Fibroblast of skin of right biceps (primary cell): ENCODE measurements at places on chromosomes 3 and 15.

- no peak for DNase-seq
Measured at GRCh38 chr3:166257715-166258114, 420.5 kb upstream of the BCHE start.

DNA sequence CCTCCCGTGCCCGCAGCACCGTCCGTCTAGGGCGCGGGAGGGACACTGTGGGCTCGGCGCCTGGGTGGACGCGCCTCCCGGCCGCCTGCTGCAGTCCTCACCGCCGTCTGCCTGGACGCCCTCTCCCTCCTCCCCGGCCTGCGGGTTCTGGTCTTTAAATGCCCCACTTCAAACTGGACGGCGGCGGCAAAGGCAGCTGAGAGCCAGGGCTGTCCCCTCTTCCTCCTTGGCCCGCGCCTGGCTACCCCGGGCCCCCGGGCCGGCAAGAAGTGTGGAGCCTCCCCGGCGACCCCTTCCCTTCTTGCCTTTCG lies 426 bp downstream of the CBLB start:
- peak; percentile 53 for DNase-seq

DNA sequence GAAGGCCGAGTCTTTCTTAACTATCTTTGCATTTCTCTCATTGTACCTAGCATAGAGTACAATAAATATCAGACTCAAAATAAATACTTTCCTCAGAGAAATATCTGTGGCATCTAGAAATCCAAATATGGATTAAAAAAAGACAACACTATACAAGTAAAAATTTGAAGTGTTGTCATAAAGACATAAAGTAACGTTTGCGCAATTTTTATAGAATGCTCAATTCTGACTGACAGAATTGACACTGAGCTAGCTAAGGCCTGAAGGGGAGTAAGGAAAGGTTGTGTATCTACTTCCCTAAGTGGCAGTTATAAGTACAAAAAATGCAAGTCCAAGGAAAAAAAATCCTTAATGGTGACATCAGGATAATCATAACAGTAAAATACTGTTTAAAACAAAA lies 1.1 kb downstream of the SEC11A start:
- no peak for DNase-seq

GRCh38 chr3:16181361-16181760 lies 6.9 kb downstream of the GALNT15 start:
- peak; percentile 37 for DNase-seq

DNA sequence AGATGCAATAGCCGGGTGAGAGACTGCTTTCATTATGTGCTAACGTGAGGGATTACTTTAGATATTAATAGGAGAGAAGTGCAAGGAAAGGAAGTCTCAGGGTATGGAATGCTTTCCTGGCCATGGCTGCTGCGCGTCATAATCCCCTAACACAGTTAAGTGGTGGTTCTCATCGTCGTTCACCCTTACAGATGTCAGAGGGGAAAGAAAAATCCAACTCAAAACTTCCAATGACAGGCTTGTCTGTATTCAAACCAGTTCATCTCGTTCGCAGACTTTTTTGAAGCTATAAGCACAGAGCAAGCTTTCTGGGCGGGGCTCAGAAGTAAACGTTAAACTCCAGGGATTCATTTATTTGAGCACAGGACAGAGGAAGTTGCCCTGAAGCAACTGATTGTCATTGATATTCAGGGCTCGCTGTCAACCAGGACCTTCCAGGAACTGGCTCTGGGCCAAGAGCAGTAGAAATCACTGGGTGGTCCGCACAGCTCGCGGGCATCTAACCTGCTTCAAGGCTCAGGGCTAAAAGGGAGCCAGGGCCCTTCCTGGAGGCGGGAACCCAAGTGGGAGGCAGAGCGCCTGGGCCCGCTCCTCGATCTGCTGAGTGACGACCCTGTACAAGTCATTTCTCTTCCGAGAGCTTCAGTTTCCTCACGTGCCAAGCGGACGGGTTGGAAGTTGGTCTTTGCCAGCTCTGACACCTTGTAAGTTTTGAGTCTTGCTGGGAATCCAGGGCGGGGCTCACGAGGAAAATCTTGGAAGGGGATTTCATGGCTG lies 1.1 kb upstream of the LPP start:
- peak; percentile 76 for DNase-seq

DNA sequence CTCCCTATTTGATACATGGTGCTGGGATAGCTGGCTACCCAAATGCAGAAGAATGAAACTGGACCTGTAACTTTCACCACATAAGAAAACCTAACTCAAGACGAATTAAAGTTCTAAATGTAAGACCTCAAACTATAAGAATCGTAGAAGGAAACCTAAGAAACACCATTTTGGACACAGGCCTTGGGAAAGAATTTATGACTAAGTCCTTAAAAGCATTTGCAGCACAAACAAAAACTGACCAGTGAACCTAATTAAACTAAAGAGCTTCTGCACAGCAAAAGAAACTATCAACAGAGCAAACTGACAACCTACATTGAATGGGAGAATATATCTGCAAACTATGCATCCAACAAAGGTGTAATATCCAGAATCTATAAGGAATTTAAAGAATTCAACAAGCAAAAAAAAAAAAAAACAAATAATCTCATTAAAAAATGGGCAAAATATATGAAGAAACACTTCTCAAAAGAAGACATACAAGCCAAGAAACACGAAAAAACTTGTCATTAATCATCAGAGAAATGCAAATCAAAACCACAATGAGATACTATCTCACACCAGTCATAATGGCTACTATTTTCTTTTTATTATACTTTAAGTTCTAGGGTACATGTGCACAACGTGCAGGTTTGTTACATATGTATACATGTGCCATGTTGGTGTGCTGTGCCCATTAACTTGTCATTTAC lies 37.0 kb downstream of the HDGFL3 start:
- peak; percentile 7 for DNase-seq

GRCh38 chr3:36394176-36394575 lies 13.9 kb downstream of the STAC start:
- peak; percentile 60 for DNase-seq

DNA sequence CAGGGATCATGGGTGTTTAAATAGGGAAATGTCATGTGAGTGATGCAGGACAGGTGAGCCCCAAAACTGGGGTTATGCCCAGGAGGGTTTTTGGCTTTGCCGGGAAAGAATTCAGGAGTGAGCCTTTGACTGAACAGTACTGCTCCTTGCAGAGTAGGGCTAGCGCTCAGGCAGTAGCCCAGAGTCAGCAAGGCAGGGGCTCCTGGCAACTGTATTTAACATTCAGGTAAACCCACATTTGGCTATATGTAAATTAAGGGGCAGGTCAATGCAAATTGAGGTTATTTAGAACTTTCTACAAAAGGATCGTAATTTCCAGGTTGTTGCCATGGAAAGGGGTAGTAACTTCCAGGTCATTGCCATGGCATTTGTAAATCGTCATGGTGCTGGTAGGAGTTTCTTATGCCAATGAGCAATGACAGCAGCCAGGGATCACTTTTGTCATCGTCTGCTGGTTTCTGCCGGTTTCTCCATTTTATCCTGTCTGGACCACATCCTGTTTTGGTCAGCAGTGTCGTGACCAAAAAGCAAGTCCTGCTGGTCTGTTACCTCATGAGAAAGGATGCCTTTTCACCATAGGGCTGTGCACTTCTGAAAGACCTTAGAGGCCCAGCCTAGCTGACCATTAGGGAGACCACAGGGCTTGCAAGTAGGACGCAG lies 24.3 kb downstream of the MTHFS start:
- DNase-seq = peak; percentile 45

GRCh38 chr3:97911459-97911858 lies 60.8 kb downstream of the RIOX2 start:
- no peak for DNase-seq

- peak; percentile 15 for DNase-seq
Measured at GRCh38 chr3:35422836-35423601, 216.3 kb upstream of the ARPP21 start.

DNA sequence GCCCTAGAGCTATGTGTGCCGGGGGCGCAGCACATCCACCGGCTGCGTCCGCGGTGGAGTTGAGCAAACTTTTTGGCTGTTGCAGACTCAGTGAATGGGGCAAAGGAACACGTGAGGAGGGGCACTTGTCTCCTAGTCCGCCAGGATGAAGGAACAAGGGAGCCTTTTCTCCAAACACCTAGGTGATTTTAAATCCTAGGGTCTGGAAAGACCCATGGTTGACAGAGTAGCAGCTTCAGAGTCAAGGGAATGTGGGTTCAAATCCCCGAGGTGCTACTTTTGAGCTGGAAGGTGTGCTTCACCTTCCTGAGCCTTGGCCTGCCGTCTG lies 648 bp downstream of the ACAN start:
- DNase-seq = no peak

GRCh38 chr15:29568840-29569532 lies 253.3 kb downstream of the TJP1 start:
- peak; percentile 12 for DNase-seq

GRCh38 chr3:116394365-116394764 lies 50.9 kb downstream of the LSAMP start:
- no peak for DNase-seq

- DNase-seq = peak; percentile 78
Measured at GRCh38 chr15:90071220-90071807, 31.0 kb downstream of the IDH2 start.

- DNase-seq = no peak
Measured at GRCh38 chr15:86879250-86880229, 799.9 kb downstream of the AGBL1 start.

DNA sequence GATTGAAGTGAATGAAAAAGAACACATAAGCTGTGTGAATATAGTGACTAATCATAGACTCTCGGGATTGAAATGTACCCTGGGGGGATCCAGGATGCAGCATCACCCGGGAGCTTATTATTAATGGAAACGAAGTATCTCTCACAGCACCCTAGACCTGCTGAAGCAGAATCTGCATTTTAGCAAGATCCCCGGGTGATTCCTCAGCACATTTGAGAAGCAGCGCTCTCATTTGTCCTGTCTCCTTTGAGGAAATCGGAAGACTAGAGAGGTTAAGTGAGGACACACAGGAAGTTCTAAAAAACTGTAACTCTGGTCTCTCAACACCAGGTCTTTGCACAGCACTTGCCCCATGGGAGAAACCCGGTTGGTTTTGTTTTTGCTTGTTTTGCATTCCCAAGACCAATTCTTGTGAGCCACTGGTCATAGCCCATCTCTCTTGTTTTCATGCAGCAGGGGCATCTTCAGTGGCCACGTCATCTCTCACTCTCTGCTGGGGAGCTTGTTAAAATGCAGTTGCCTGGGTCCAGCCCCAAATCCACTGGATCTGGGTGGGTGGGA lies 30.2 kb downstream of the ZNF710 start:
- DNase-seq = peak; percentile 39

DNA sequence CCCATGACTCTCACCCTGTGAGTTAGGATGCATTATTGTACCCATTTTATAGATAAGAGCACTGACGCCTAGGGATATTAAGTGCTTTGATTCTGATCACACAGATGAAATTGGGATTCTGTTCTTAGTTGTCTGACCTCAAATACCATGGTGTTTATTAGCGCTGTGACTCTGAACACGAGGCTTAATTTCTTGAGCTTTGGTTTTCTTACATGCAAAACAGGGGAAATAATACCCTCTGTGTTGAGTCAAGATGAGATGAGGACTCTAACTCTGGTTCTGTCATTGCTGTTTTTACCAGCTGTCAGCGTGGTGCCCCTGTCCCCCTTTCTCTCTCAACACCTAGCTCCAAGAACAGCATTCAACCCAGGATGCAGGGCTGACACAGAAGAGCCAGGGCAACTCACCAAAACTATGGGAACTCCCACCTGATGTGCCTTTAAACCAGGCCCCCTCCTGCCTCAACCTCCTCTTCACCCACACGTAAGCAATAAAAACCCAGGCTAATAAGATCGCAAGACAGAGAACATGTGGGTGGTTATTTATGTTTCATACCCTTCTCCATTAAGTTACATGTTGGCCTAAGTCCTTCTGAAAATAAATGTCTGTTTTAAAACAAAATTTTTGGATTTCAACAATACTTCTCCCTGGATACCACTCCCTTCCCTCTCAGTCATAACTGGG lies 100.1 kb upstream of the SPATA12 start:
- no peak for DNase-seq

DNA sequence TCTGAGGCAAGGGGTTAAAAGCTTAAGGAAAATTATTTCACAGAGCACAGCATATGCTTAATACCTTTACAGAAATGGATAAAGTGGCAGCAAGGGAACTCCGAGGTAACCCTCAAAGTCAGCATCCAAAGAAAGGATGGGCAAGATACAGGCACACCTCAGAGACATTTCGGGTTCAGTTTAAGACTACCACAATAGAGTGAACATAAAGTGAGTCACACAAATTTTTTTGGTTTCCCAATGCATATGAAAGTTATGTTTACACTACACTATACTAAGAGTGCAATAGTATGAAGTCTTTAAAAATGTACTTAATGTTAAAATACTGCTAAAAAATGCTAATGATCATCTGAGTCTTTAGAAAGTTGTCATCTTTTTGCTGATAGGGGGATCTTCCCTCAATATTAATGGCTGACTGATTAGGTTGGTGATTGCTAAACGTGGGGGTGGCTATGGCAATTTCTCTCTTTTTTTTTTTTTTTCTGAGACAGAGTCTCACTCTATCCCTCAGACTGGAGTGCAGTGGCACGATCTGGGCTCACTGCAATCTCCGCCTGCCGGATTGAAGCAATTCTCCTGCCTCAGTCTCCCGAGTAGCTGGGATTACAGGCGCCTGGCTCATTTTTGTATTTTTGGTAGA lies 10.0 kb downstream of the UBR1 start:
- DNase-seq = peak; percentile 49

DNA sequence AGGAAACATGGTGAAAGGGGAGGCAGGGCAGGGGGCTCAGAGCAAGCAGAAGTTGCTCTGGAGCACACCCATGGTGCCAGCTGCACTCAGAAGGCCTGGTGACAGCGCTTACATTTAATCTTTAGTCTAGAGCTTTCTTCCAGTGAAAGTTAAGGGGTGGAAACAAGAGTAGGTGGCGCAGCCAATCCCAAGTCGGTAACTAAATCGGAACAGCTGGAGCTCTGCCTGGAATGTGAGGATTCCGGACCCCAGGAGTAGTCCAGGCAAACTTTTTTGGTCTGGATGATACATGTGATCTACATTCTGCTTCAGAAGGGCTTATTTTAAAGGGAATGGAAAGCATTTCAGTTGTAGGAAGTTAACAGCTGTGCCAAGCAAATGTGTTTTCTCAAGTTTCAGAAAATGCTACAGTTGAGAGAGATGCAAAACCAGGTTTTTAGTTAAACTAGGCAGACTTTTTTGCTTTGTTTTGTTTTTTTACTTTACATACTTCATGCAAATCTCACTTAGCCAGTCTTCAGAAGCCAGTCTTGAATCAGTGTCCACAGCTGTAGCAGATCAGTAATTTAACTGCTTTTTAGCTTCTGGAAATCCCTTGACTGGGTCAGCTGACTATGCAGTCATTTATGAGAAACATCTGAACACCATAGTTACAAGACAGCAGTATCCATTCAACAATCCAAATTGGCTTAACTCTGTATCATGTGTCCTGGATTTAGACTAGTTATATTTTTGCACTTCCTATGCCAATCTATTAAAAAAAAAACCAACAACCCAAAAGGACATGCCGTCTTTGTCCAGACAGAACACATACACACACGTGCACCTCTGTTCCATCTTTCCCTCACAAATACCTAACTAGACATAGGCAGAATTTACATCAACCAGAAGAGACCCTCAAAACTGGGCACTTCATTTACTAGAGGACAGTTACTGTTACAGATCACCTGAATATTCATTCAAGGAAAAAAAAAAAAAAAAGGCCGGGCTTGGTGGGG lies 33.2 kb downstream of the ZNF106 start:
- DNase-seq = peak; percentile 95
